ENCODE measurements at places on chromosomes 12 and 14.
A peak's percentile ranks its signal among the peaks of the same experiment; 100 is the strongest.

- no peak for DNase-seq
These were observed 644 bp downstream of the TSPAN31 start for GRCh38 chr12:57745485-57745881.

DNA sequence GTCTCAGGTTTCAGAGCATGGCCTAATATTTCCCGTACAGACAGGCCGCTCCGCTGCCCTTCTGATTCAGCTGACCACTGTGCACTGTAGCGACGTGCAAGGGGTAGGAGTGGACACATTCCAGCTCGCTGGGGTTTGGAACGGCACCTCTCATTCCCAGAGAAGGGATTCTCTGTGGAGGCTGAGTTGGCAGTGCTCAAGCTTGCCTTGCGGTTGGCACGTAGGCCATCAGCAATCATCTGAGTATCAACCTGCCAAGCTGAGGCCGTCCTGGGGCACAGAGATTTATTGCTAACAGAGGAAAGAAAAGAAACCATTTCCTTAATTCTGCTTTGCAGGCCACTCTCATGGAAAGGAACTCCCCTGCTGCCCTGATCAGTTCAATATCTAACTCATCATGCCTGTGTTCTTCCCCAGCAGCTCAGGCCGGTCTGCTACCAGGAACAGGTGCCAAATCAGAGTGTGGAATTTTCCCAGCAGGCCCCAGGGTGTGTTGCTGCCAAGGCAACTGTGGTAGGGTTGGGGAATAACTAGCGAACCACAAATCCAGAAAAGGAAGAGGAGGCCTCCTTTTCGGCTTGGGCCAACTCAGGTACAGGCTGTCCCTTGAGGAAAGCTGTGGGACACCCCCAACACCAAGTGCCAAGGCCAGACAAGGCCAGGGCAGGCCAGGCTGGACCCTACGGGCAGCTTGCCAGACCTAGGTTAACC is 92.5 kb downstream of the SSPN start:
- DNase-seq = no peak

- DNase-seq = no peak
These were observed 996.0 kb downstream of the NRXN3 start for GRCh38 chr14:79166171-79166570.

GRCh38 chr14:96461950-96462798 is 40.0 kb upstream of the PAPOLA start:
- DNase-seq = peak; percentile 7

DNA sequence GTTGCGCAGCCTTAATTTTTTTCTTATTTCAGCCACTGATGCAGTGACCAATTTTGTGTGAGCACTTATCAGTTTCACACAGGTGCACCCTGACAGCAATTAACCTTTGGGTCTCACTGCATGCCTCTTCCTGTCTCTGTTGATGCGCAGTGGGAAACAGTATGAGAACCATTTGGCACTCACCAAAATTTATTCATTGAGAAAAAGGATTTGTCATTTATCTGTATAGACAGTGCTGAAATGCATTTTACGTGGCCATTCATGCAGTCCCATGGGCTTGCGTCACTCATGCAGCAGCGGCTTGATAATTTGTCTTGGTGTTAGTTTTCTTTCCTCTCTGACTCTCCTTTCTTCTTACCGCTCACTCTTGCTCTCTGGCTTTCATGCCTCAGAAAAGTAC is 157.5 kb downstream of the C12orf75 start:
- DNase-seq = no peak

GRCh38 chr14:80393766-80394165 is 182.5 kb upstream of the DIO2 start:
- DNase-seq = no peak

GRCh38 chr14:89399594-89400068 is 17.4 kb downstream of the FOXN3 start:
- no peak for DNase-seq

GRCh38 chr12:67424784-67425183 is 155.6 kb downstream of the CAND1 start:
- DNase-seq = no peak

DNA sequence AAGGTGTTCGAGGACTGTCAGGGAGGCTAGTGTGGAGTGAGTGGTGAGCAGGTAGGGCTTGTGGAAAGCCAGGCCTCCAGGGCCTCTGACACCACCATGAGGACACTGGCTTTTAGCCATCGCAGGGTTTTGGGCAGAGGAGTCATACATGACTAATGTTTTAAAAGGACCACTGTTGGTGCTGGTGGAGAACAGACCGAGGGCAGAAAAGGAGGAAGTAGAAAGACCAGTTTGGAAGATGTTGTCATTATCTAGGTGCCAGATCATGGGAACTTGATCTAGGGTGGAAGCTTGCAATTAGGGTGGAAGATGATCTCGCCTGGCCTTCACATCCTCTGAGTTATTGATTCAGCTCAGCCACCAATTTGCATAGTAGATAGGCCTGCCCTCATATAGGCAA is 144.2 kb downstream of the C12orf75 start:
- no peak for DNase-seq

GRCh38 chr12:108964371-108965352 is 56.2 kb downstream of the SVOP start:
- DNase-seq = no peak

GRCh38 chr14:64725879-64726584 is 21.8 kb downstream of the PLEKHG3 start:
- DNase-seq = no peak

DNA sequence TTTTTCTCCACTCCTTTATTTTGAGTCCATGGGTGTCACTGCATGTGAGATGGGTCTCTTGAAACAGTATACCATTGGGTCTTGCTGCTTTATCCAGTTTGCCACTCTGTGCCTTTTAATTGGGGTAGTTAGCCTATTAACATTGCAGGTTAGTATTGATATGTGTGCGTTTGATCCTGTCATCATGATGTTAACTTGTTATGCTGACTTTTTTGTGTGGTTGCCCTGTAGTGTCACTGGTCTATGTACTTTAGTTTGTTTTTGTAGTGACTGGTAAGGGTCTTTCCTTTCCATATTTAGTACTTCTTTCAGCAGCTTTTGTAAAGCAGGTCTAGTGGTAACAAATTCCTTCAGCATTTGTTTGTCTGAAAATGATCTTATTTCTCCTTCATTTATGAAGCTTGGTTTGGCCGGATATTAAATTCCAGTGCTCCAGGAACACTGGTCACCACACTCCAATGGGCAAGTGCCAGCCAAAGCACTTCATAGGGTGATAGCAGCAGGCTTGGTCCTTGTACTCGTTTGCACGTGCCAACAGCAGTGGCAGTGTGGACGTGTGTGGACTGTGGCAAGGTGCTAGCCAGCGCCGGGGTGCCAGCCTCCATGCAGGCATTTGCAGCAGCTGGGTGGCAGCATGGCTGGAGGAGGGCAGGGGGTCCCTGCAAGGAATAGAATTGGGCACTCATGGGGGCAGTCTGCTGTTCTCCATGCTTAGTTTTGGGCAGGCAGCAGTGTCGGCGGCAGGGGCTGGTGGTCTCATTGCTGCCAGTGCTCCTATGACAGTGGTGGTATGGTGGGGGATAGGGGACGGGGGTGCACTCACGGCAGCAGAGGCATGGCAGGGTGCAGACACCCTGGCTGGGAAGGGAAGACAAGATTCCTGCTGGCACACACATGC is 53.5 kb downstream of the FRS2 start:
- DNase-seq = no peak

- DNase-seq = no peak
These were observed 14.3 kb downstream of the MYL2 start for GRCh38 chr12:110906083-110906482.

DNA sequence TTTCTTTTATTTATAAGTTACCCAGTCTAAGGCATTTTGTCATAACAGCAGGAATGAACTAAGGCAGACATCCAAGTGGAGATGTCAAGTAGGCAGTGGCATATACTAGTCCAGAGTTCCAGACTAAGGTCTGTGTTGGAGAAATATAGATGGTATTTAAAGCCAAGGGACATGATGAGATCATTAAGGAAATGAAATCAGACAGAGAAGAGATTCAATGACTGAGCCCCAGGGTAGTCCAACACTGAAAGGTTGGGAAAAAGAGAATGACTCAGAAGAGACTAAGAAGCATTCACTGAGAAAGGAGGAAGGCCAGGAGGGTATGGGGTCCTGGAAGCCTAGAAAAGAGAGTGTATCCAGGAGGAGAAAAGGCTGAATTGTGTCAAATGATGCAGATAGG is 442.2 kb upstream of the CCDC196 start:
- DNase-seq = no peak

DNA sequence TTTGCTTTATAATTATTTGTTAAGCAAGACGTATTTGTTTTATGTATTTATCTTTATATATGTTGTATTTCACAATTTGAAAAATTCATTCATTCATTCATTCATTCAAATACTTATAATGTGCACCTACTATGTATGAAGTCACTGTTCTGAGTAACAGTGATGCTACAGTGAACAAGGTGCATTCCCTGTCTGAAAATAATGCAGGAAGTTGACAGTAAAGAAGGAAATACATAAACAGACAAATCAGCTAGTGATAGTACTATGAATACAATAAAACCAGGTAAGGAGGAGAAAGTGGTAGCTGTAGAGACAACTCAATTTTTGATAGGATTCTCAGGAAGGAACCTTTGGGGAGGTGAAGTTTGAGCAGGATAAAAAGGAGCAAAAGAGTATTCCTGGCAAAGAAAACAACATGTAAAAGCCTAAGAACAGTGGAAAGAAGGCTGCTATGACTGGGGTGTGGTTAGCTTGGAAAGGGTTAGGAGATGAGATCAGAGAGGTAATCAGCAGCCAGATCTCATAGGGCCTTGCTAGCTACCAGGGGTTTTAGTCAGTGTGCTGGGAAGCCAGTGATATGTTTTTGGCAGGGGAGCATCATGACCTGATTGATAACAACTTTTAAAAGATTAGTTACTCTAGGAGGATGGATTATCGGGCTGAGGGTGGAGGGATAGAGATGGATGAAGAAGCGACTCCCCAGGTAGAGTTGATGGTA is 17.4 kb downstream of the BICDL1 start:
- no peak for DNase-seq

DNA sequence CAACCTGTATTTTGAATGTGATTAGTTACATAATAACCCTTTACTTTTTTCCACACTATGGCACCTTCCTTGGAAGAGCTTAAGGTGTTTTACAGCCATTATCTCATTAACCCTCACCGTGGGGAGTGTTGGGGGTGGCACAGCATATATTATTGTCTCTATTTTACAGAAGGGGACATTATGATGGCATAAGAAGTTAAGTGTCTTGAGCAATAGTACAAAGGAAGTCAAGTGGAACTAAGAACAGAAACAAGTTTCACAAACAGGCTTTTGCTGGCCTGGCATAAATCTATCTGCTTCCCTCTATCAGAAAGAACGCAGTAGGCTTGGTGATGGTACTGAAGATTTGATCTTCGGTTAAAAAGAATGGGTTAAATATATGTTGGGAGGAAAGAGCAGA is 169.7 kb upstream of the OTX2 start:
- no peak for DNase-seq

- DNase-seq = no peak
These were observed 2.5 kb downstream of the LTBR start for GRCh38 chr12:6386491-6386890.

GRCh38 chr14:93962701-93963601 is 13.4 kb downstream of the ASB2 start:
- peak; percentile 49 for DNase-seq

GRCh38 chr14:68853749-68854148 is 60.9 kb upstream of the ZFP36L1 start:
- DNase-seq = no peak

- DNase-seq = no peak
These were observed 13.9 kb upstream of the NR4A1 start for GRCh38 chr12:52037248-52037861.

GRCh38 chr14:94390372-94391086 is 2.1 kb upstream of the SERPINA1 start:
- DNase-seq = no peak

- no peak for DNase-seq
These were observed 148.7 kb downstream of the BCL11B start for GRCh38 chr14:99123208-99123870.
